ENCODE measurements at places on chromosomes 7 and 10.

GRCh38 chr10:128885573-128886555, 581.2 kb upstream of the MGMT start:
- no peak for DNase-seq

DNA sequence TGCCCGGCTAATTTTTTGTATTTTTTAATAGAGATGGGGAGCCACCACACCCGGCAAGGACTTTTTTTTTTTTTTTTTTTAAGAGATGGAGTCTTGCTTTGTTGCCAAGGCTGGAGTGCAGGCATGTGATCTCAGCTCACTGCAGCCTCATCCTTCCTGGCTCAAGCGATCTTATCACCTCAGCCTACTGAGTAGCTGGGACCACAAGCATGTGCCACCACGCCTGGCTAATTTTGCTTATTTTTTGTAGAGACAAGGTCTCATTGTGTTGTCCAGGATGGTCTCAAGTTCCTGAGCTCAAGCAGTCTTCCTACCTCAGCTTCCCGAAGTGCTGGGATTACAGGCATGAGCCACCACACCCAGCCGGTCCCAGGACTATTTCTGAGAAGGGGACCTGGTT, 9.3 kb upstream of the MCU start:
- no peak for DNase-seq

DNA sequence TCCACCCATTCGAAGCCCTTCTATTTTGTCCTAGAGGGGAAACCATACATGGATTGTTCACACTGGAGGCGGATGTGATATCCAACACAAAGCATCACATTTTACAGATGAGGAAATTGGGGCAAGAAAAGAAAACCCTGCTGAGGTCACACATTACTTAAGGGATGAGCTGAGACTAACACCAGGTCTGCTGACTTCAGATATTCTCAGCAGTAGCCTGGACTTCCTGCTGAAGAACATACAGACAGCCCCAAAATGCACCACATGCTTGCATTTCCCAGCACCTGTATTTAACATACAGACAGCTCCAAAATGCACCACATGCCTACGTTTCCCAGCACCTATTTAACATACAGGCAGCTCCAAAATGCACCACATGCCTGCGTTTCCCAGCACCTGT, 11.2 kb downstream of the GIMAP5 start:
- DNase-seq, result no peak

DNA sequence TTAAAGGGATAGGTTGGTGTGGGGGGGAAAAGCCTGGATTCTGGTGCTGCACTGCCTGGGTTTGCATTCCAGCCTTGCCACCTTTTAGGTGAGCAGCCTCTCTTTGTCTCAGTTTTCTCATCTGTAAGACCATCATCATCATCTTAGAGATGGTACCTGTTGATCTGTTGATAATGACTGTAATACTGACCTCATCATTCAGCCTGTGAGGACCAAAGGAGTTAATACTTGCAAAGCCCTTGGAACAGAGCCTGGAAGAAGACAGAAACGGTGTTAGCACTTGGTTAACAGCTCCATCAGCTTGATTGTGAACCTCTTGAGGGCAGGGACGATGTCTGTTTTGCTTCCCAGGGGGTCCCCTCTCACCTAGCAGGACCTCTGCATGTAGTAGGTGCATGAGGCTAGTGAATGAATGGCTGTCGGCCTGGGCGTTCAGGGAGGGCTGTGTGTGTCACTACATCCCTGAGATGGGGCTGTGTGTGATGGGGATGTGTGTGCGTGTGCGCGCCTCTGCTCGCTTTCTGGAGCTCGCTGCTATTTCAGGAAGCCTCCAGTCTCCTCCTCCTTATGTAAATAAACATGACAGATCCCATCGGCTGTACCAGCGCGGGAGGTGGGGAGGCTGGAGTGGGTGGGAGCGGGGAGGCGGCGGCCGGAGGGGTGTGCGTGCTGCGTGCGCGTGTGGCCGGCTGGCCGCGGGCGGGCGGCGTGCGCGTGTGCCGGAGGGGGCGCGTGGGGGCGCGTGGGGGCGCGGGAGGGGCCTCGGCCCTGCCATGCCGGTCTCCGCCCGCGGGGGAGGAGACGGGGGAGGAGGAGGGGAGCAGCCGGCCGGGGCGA, 61.2 kb downstream of the NEURL1 start:
- DNase-seq, result peak; percentile 54

DNA sequence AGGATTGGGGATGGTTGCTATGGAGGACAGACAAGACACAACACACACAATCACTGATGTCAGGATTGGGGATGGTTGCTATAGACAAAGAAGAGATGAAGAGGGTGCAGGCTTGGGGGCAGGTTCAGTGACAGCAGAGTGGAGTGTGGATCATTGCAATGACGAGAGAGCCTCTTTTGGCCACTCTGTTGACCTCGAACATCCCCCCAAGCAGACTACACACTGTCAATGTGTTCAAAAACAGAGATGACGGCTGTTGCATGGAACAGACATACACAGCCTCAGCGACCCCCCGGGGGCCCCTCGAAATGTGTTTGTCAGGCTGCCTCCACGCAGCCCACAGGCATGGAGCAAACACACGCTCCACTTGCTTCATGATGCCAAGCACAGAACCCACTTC, 133.0 kb downstream of the PTPRN2 start:
- DNase-seq, result no peak

DNA sequence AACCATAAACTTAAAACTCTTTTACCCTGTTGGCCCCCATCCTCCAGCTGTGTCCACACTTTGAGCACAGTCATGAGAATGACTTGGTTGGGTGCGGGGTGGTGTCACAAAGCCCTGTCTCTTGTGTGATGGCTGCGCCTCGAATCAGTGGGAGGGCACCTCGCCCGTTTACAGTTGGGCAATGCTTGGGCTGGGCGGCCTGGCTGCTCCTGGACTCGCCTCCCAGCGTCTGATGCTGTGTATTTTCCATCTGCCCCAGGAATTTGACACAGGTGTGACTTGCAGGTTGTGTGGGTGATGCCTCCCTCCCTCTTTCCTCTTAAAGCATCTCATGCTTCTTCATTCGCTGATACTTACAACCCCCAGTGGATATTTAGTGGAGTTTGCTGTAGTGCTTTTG, 33.7 kb downstream of the CHST12 start:
- DNase-seq, result no peak

DNA sequence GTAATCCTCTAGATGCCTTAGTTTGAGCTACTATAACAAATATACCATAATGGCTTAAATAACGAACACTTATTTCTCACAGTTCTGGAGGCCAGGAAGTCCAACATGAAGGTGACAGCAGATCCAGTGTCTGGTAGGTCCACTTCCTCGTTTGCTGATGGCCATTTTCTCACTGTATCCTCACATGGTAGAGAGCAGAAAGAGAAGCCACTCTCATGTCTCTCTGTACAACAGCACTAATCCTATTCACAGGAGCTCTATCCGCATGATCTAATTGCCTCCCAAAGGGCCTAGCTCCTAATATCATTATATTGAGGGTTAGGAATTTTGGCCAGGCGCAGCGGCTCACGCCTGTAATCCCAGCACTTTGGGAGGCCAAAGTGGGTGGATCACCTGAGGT, 10.2 kb downstream of the HIBADH start:
- DNase-seq, result no peak

- DNase-seq, result no peak
Measured at GRCh38 chr10:97169911-97170693, 15.7 kb downstream of the SLIT1 start.

- no peak for DNase-seq
Measured at GRCh38 chr7:91267171-91267955, 3.1 kb downstream of the FZD1 start.

Data from left renal cortex interstitium (tissue), 4 donors.